ENCODE measurements at places on chromosomes 7 and 10. TPM values are rescaled to one million over a fixed set of nuclear protein-coding genes. Genes with fewer than 3 reads are reported as not detected.

DNA sequence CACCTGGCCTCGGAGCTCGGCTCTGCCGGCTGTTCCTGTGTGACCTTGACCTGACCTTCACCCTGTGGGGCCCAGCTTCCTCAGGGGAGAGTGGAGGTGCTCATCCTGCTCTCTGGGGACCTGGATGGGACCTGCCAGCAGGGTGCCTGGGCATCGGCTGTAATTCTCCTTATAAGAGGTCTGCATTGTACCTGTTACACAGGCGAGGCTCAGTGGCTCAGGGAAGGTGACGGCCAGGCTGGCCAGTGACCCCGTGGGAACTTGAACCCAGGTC, 29.0 kb downstream of the RET start:
- no peak for DNase-seq

DNA sequence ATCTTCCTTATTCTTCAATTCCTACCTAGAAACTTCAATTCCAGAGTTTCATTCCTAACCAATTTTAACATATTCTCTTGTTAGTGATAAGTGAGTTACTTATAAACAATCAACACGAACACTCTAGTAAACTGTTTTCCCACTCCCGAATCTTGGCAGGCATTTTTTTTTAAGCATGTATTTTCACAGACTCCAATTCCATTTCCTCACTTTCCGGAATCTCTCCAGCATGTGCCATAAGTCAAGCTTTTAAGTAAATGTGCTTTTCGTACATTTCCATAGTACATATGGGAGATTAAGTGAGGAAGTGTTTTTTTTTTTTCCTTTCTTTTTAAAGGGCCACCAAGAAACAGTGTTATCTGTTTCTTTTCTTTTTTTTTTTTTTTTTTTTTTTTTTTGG, 89.1 kb downstream of the FGFR2 start:
- no peak for DNase-seq

The AGFG2 gene
- 36.0 TPM for total RNA-seq

DNA sequence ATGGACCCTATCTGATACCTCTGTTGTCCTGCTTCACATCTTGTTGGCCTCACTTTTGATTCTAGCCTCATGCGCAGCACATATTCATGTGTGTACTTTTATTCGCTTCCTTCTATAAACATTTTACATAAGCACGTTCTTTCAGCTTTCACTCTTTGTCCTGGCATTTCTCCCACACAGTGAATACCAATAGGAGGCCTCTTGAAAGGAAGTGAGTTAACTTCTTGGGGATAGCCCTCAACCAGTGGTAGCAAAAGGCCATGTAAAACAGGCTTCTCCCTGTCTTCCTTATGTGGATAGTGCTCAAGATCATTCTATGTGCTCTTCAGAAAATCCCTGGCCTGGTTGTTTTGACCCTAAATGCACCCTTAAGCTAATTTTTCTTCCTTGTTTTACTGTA, 633.9 kb upstream of the MBL2 start:
- DNase-seq, result no peak

- DNase-seq, result no peak
Measured at GRCh38 chr7:11212080-11212711, 238.5 kb downstream of the PHF14 start.

DNA sequence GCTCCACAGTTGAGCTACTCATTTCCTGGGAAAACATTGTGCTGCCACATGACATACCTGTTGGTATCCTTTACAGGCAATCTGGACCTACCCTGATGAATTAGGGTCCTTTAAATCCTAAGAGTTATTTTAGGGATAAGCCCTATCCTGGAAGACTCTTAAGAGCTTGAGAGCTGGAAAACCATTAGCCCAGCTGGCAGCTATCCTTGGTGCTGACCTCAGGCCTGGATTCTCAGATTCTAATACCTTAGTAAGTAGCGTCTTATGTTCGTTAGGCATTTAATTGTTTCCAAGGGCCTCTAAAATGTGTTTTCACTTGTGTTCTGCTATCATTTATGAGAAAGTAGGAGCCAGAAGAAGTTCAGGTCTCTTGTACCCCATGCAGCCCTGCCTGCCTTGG, 93.0 kb upstream of the SORCS3 start:
- DNase-seq, result no peak

- DNase-seq, result no peak
Measured at GRCh38 chr7:112501801-112502503, 21.2 kb downstream of the LSMEM1 start.

DNA sequence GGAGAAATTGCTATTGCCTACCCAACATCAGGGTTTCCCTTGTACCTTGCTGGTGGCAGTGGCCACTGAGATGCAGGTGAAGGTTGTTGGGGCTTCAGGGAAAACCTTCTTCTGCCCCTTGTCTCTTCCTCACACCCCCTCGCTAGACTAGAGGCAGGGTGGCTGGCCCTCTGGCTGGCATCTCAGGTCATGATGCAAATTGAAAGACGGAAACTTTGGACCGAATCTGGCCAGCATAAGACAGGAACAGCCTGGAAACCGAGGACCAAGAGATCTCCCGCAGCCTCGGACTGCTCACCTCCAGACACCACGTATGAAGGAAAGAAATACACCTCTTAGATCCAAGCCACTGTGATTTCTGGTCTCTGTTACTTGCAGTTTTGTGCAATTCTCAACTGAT, 2.9 kb downstream of the SVOPL start:
- DNase-seq, result no peak

GRCh38 chr7:38327637-38328036, 54.2 kb upstream of the TARP start:
- no peak for DNase-seq

The ELN gene
- total RNA-seq, result 231 TPM

The POLR1F gene
- total RNA-seq, result 11.5 TPM

The GPR141 gene
- 4.0 TPM for total RNA-seq

DNA sequence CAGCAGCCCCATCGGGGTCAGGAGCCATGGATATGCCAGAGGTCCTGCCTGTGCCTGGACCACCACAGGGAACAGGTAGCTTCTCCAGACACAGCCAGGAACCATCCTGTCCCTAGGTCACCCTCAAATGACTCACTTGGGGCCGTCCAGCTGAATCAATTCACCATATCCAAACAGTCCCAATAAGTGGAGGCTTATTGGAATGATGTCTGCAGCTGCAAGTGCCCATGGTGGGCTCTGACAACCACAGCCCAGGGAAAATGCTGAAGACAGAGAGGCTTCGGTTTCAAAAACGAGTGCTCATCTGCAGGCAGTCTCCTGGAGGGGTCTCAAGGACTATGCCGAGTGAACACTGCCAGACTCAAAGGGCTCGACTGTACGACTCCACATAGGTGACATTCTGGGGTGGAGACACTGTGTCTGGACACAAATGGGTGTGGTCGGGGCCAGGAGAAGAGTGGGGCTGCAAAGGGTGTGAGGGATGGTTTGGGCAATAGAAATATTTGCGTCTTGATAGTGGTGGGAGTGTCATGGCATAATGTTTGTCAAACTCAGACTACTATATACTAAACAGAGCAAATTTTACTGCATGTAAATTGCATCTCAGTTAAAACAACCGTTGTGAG, 204.8 kb downstream of the TNS3 start:
- DNase-seq, result peak; percentile 48

Measured in upper lobe of right lung (tissue), 1 donor.